ENCODE measurements at places on chromosomes 1 and 21.

GRCh38 chr1:153957744-153958110, 685 bp downstream of the CRTC2 start:
- DNase-seq, result no peak

DNA sequence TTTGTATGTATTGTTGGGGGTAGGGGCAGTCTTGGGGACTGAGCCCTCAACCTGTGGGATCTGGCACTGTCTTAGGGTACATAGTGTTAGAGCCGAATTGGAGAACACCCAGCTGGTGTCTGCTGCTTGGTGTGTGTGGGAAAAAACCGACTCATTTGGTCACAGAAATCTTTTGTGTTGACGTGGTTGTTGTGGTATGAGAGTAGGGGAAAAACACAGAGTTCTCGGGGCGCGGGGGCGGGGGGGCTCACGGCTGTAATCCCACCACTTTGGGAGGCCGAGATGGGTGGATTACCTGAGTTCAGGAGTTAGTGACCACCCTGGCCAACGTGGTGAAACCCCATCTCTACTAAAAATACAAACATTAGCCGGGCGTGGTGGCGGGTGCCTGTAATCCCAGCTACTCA, 15.3 kb upstream of the SRSF10 start:
- DNase-seq, result no peak

GRCh38 chr1:3676581-3677470, 24.5 kb downstream of the TP73 start:
- DNase-seq, result no peak

GRCh38 chr1:94726981-94727685, 93.0 kb upstream of the SLC44A3 start:
- DNase-seq, result no peak

- no peak for DNase-seq
Measured at GRCh38 chr1:46003315-46003714, 129.1 kb downstream of the PIK3R3 start.

GRCh38 chr1:204112876-204113730, 38.7 kb downstream of the ETNK2 start:
- DNase-seq, result no peak

- DNase-seq, result no peak
Measured at GRCh38 chr1:115229016-115229415, 109.0 kb downstream of the NGF start.

DNA sequence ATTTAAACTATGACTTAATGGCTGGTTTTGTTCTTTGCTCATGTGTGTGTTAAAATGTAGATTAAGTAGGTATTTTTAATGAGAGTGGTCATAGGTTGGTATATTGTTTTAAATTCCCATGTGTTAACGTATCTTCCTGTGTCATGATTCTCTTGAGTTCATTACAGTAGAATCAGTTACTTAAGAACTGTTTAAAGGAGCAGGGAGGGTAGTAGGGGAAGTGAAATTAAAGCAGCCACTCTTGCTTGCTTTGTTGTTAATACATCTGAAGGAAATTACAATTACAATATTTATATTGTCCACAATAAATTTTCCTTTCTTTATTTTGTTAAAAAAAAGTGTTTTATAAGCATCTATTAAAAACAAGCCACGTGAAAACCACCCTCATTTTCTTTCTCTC, 119.2 kb upstream of the KIAA1614 start:
- no peak for DNase-seq

DNA sequence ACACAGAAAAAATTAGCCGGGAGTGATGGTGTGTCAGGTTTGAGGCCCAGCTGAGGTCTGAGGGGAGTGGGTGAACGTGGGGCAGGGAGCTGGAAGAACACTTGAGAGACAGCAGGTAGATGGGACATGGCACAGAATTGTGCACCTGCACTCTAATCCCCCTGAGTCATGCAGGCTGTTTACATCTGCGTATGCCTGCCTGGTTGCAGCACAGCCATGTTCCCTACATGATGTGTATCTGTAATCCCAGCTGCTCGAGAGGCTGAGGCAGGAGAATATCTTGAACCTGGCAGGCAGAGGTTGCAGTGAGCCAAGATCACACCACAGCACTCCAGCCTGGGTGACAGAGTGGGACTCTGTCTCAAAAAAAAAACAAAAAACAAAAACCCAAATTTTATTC, 44.8 kb downstream of the ATP5PO start:
- peak; percentile 16 for DNase-seq

GRCh38 chr1:184965944-184966860, 8.1 kb downstream of the NIBAN1 start:
- DNase-seq, result no peak

DNA sequence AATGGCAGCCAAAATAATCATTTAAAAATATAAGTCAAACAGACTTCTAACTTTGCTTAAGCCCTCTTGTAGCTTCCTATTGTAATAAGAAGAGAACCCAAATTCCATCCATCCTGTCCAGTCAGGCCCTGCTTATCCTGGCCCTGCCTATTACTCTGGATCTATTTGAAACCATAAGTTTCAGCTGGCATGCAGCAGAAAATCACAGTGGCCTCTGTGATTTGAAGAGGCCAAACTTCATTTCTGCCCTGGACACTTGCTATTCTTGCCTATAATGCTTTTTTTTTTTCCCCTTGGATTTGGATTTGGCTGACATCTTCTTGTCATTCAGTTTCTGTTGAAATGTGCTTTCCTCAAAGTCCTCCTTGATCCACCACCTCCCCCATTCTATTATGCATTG, 642.8 kb downstream of the USP25 start:
- DNase-seq, result no peak

- DNase-seq, result no peak
Measured at GRCh38 chr1:192706936-192707335, 71.0 kb downstream of the RGS13 start.

DNA sequence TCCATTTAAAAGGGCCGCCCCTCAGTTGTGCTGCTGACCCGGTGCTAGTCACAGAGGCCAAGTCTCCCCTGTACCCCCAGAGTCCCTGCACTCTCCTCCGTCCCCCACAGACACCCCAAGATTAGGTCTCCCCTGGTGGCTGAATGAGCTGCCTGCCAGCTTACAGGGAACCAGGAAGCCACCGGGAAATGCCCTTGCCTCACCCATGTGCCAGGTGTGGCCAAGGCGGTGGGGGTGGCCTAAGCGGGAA, 32.7 kb downstream of the HSPG2 start:
- no peak for DNase-seq

- DNase-seq, result peak; percentile 48
Measured at GRCh38 chr21:41816583-41817165, 49.8 kb upstream of the RIPK4 start.

GRCh38 chr21:42157606-42158310, 61.2 kb upstream of the ABCG1 start:
- DNase-seq, result no peak

GRCh38 chr1:118185084-118185832, at the start of gene SPAG17:
TSS of gene SPAG17 (minus strand) at chr1:118185228. CDS start at chr1:118185157, 71 bp downstream.
- DNase-seq, result peak; percentile 65

DNA sequence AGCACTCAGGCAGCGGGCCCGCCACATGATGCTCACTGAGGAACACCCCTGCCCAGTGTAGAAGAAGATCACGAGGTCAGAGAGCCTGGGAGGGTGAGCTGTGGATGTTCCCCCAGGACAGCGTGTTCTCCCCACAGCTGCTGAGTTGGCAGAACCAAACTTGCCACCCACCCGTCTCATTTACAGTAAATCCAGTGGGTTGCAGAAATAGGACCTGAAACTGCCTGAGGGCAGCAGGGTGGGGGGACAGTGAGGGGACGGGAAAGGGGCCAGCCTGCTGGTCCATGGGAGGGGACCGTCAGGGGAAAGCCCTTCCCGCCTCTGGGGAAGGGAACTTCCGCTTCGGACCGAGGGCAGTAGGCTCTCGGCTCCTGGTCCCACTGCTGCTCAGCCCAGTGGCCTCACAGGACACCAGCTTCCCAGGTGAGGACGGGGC, at the start of gene C1QB:
Gene C1QB, plus strand, starts transcription at position 356 of the 436 bp plus-strand sequence. CDS start 6,227 bp downstream, outside the sequence.
- no peak for DNase-seq

GRCh38 chr1:6273380-6273891, 12.5 kb upstream of the GPR153 start:
- no peak for DNase-seq

DNA sequence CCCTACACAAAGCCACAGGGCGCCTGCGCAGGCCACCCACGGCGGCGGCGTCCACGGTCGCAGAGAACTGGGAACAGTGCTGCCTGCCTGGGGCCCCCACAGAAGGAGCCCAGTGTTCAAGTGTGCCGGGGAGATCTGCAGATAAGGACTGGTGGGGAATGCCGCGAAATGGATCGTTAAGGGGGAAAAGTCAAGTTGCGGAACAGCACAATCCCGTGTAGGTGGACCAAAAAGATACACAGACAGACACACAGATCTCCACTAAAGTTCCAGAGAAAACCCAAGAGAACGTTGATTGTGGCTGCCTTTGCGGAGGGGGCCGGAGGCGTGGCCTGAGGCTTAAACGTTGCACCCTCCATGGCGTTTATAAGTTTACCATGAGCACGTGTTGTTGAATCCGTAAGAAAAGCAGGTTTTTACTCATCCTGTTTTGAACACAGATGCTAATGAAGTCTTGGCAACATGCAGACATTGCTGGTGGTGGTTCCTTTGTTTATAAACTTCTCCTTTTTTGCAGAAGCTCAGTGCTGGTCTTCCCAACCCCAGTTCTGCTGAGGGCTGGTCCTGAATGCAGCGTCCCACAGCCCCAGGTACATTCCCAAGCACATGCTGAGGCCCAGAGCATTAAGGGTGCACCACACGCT, 4.1 kb downstream of the SPATC1L start:
- DNase-seq, result no peak

GRCh38 chr1:90162216-90162615, 167.3 kb downstream of the ZNF326 start:
- no peak for DNase-seq

GRCh38 chr1:58430421-58431275, 115.9 kb downstream of the OMA1 start:
- DNase-seq, result no peak

DNA sequence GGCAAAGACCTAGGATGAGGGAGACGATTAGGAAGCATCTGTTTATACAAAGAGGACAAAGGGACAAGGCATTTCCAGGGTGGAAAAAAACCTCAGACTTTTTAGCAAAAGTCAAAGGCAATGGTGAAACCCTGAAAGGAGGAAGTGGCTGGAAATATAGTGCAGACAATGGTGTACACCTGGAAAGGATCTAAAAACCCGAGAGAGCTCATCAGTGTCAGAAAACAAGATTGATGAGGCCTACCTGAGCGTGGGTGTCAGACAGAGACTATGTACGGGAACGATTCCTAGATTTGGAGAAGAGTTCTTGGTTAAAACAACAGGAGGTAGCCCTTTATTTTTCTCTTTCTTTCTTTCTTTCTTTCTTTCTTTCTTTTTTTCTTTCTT, 68.8 kb upstream of the HUNK start:
- DNase-seq, result no peak
